ENCODE measurements at places on chromosomes 2 and 18. TPM values are rescaled to one million over a fixed set of nuclear protein-coding genes. Genes with fewer than 3 reads are reported as not detected.

DNA sequence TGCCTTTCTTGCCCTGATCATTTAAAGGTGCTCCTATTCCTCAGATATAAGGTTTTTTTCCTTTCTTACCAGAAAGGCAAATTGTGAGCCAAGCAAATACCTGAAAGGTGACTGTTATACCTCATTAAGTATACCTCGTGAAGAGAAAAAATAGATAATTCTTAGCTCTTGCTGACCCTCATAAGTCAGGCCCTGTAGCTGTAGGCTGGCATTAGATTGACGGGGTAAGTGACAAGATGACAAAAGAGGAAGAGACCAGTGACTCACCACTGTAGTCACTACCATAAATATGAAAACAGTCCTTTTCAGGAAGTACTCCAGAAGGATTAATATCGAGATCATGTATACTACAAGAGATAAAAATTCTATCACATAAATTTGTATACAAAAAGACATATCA is 104.6 kb downstream of the PTPN4 start:
- DNase-seq: no peak

- DNase-seq: no peak
Observed at GRCh38 chr2:134468776-134469175, 214.9 kb downstream of the MGAT5 start.

Gene FBXO41
- 0.15 TPM for polyA plus RNA-seq

GRCh38 chr18:50738098-50738757 is 81.6 kb downstream of the MRO start:
- no peak for DNase-seq

GRCh38 chr2:230879271-230879882 is 14.6 kb downstream of the ITM2C start:
- DNase-seq: no peak

GRCh38 chr2:146981921-146982320 is 862.9 kb upstream of the ACVR2A start:
- DNase-seq: no peak

Gene AQP4
- polyA plus RNA-seq: 0.52 TPM

Gene PCARE
- polyA plus RNA-seq: 0.35 TPM

- no peak for DNase-seq
Observed at GRCh38 chr18:371609-371982, 103.7 kb upstream of the THOC1 start.

DNA sequence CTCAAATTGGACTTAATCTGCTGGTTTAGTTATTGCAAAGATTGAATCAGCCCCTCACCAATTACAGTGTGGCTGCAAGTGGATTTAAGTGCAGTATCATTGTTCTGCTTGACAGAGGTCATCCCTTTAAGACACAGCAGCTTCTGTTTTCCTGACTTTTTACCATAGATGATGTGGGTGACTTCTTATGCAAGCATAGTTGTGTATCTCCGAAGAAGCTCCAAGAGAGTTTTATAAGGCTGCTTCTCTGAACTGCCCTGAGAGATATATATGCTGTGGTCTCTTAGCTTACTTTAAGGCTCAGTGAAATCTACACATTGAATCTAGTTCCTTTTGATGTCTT is 3.5 kb downstream of the TRIB2 start:
- no peak for DNase-seq
